ENCODE measurements at places on chromosomes 4 and X.

DNA sequence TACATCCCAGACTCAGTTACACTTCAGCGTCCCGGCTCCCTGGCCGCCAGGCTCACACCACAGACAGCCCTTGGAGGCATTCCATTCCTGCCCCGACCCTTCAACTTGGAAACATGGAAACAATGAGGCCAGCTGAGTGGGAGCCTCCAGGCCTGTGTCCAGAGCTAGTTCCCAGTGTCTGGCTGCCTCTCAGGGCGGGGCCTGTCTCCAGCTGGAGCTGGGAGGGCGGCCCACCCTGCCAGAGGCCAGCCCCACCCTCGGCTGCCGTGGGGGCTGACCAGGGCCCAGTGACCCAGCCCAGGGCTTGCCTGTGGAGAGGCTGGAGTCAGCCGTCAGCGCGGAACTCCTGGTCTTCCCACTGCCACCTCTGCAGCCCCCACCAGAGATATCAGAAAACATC is 37.4 kb upstream of the SPON2 start:
- peak; percentile 87 for DNase-seq

DNA sequence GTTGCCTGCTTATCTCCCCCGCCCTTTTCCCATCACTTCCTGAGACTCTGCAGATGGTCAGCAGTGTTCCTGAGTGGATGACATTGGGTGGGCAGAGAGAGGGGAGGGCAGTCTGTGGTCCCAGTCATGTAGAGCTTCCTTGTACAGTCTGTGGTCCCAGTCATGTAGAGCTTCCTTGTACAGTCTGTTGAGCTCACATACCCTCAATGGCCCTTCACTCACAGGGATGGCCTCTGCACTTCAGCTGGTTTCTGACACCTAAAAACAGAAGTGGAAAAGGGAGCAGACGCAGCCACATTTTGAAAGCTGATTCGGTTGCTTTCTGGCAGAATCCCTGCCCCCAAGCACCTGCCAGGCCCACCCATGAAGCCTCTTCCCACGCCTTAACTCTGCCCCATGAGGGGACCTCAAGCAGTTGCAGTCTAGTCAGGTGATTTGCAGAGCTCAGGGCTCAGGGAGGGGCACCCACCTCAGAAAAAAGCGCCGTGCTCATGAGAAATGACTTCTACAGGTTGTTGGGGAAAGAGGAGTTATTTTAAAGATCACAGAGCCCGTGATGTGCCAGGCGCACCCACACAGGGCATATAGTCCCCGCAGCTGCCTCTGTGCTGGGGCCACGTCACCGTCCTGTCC is 3.6 kb upstream of the TMEM271 start:
- no peak for DNase-seq

DNA sequence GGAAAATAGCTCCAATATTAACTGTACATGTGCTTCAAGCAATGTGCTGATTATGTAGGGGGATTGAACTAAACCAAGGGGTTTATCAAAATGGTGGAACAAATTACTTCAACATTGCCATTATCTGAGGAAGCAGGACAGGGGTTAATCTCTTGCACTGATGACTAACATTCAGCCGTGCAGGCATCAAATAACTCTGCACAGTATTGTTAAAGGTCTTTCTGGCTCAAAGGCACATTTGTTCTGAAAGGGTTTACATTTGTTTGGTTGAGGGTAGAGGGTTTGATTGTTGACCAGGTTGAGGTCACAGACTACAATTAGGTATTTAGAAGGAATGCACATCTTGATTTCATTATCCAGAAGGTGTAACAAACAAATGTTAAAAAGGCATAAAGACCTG is 32.2 kb upstream of the CCSER1 start:
- no peak for DNase-seq

DNA sequence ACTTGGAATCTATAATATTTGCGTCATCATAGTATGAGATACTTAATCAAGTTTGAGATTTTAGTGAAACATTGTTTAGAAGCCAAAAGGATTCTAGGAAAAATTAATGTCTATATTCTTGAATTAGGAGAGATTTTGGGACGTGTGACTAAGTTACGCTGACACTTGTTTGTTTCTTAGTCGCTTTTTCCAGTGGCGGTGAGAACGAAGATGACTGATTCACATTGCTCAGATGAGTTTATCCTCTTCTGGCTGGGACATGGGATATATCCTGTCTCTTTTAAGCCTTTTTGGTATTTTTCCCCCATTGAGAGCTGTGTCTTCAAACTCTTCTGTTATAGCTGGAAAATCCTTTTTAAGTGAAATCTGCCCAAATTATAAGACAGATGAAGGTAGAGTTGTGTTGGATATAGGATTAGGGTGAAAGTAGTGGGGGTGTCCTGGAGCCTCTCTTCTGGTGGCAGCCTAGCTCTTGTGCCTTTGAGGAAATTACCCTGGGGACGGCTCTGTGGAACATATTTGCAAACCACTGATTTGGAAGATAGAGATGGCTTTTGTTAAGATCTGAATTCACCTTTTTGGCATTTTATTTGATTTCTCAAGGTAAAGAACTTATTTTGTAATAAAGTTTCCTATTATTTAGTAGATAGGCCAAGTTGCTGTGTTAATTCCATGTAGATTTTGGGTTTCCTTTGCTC is 49.7 kb downstream of the HTT start:
- DNase-seq: no peak

GRCh38 chr4:137601934-137602333 is 69.6 kb upstream of the PCDH18 start:
- no peak for DNase-seq

DNA sequence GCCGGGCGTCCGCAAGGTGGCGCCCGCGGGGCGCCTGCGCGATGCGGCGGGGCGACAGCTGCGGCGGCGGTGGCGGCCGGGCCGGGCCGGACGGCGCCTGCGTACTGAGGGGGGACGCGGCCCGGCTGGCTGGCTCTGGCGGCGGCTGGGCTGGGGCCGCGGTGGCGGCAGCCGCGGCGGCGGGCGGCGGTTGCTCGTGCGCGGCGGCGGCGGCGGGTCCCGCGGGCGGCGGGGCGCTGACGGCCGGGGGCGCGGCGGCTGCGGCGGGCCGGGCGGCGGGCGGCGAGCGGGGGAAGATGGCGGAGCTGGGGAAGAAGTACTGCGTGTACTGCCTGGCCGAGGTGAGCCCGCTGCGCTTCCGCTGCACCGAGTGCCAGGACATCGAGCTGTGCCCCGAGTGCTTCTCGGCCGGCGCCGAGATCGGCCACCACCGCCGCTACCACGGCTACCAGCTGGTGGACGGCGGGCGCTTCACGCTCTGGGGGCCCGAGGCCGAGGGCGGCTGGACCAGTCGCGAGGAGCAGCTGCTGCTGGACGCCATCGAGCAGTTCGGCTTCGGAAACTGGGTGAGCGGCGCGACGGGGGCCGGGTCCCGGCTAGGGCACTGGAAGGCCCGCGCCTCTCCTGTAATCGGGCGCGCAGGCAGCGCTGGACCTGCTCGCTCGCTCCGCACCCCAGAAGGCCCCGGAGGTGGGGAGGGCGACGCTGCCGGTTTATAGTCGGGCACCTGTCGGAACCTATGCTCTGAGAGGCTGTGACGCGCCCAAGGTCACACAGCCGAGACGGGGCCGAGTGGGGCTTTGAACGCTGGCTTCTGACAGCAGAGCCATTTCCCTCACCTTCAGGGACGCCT is at the start of gene TADA2B:
TADA2B (plus strand) TSS at position 89 of the 853 bp plus-strand sequence; CDS start at position 297, 208 bp downstream.
- peak; percentile 48 for DNase-seq

DNA sequence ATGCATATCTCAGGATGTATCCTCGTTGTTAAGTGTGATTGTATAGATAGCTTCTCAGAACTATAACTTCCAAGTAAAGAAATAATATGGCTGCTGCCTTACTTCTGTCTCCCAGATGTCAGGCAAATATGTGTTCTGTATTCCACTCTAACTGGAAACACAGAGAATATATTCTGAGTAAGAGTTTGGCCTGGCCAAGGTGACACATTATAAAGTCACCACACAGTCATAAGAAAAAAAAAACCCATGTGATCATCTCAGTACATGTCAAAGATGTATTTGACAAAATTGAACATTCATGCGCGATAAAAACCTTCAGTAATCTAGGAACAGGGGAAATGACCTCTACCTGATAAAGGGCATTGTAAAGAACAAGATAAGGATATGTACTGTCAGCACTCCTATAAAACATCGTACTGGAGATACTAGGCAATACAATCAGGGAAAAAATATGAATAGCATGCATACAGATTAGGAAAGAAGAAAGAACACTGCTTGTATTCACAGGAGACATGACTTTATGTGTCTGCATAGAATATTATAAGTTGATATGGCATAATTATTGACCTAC is 207.1 kb downstream of the ZNF330 start:
- no peak for DNase-seq

DNA sequence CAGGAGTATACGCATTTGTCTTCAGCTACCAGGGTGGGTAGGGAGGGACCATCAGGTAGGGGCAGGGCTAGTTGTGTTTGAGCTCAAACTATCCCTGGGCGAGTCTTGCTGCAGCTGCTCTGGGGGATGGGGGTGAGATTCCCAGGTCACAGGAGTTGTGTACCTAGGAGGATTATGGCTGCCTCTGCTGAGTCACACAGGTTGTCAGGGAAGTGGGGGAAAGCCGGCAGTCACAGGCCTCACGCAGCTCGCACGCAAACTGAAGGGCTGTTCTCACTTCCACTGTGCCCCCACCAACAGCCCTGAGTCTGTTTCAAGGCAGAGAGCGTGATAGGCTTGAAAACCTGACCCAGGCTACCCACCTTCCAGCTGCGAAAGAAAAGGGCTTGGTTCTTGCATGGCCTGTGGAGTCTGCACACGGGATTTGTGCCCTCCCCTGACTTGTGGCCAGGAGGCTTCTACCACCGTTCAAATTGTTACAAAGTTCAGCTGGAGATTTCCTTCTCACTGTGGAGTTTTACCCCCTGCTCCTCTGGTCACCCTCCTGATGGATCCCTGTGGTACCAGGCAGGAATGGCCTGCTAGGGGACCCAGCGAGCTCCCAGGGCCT is 63.8 kb downstream of the ARFIP1 start:
- DNase-seq: no peak

DNA sequence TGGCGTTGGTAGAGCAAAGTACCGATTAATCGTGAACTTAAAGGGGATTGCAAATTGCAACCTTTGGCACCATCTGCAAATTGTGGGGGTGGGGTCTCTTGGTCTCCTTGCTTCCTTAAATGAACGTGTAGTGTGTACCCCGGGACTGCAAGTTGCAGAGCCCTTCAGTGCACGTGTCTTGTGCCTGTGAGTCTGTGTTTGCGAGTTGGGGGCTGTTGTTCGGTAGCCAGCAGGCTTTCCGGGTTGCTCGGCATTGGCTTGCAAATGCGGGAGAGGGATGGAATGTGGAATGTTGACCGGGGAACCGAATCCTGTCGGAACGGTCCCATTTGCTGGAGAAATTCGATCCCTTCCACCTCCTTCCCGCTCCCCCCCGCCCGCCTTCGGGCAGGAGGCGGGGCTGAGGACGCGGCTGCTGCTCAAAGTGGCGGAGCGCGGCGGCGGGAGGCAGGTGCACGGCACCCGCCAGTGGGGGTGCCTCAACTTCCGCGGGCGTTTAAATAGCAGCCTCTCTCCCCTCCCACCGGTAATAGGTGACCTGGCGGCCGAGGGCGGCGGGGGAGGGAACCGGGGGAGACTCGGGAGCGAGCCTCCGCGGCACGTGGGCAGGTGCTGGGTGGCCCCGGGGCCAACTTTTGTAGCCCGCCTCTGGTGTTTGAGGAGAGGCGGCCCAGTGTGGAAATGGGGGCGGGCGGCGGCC is 1.5 kb downstream of the JADE1 start:
- peak; percentile 76 for DNase-seq

- DNase-seq: peak; percentile 48
These were observed 26.9 kb downstream of the ASB9 start for GRCh38 chrX:15242899-15243555.

DNA sequence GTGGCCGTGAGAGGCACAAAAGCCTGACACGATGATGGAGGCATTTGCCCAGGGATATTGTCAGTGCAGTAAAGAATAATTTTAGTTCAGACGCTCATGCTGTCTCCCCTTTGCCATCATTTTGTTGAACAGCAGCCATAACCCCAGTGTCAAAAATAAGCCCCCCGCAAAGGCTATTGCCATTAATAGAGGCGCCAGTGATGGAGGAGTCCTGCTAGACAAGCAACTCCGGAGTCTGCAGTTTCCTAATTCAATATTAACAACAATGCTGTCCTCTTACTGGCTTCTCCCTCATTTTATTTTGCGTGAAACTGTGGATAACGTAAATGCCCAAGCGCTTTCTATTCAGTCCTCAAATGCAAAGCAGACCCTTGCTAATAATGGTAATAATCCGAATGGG is 603 bp upstream of the SMS start:
- DNase-seq: no peak

DNA sequence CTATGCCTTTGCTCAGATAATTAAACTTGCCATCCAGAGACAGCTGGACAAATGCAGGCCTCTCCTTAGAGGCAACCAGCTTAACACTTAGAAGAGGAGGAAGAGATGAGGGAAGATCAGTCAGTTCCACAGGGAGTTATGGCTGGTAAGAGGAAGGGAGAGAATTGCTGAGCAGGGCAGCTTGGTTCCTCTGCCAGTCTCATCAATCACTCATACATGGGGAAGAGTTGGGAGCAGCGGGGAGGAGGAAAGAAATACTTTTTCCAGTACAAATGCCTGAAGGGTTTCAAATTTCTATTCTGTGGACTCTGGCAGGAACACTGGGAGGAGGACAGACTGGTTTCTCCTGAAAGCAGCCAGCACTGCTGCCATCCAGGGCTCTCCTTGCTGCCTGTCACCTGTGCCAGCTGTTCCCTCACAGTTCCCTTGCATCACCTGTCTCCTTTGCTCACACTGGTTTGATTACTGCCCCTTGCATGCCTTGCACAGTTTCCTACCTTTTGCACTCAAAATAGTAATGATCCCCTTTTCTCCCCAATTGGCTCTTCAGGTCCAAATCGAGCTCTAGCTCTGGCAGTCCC is 59.5 kb downstream of the PGRMC2 start:
- DNase-seq: no peak

GRCh38 chr4:10204401-10205058 is 87.9 kb upstream of the WDR1 start:
- DNase-seq: no peak

- DNase-seq: no peak
These were observed 14.2 kb downstream of the ZNF185 start for GRCh38 chrX:152912106-152912505.

DNA sequence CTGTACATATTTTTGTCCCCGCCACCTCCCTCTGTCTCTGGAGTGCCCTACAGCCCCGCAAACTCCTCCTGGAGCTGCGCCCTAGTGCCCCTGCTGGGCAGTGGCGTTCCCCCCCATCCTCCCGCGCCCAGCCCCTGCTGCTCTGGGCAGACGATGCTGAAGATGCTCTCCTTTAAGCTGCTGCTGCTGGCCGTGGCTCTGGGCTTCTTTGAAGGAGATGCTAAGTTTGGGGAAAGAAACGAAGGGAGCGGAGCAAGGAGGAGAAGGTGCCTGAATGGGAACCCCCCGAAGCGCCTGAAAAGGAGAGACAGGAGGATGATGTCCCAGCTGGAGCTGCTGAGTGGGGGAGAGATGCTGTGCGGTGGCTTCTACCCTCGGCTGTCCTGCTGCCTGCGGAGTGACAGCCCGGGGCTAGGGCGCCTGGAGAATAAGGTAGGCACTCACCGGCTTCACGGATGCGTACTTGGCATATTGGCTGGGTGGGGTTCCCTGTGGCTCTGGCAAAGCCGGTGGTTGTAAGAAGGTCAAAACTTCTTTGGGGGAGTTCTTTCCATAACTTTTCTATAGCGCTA is 653 bp downstream of the HHIP start:
- peak; percentile 32 for DNase-seq

GRCh38 chr4:48503233-48504025 is 13.4 kb downstream of the ZAR1 start:
- DNase-seq: no peak

Data from muscle of arm (tissue), 14 donors.